ENCODE measurements at places on chromosomes 6 and 20.
A peak's percentile ranks its signal among the peaks of the same experiment; 100 is the strongest.

DNA sequence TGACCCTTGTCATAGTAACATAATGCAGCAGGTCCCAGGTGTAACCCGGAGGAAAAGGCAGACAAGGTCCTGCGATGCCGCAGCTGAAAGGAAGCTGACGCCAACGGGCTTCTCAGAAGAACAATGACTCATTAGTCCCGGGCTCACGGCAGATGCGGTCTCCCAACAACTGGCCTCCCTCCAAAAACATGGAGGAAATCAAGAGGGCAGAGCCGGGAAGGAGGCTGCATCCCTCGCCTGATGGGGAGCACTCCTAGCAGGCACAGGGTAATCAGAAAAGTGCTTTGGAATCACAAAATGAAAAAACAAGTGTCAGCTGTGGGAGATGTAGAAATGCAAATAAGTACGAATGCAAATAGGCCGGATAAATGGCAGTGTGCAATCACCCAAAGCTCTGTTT is 165.2 kb upstream of the AGPAT4 start:
- DNase-seq: peak; percentile 68

DNA sequence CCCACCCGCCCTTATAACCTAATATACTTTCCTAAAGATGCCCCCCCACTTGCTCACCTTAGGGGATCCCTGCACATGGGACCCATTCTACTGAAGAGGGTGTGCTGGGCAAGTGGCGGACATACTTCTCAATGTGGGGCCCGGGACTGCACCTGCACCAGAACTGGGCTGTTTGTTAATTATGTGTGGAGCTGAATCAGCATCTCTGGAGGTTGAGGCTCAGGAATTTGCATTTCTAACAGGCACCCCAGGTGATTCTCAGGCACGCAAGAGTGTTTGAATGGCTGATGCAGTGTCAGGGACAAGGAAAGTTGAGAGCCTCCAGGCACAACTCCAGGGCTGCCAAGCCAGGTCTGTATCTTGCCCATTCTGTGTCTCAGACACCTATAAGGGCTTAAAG is 8.9 kb upstream of the PTPRT start:
- no peak for DNase-seq

DNA sequence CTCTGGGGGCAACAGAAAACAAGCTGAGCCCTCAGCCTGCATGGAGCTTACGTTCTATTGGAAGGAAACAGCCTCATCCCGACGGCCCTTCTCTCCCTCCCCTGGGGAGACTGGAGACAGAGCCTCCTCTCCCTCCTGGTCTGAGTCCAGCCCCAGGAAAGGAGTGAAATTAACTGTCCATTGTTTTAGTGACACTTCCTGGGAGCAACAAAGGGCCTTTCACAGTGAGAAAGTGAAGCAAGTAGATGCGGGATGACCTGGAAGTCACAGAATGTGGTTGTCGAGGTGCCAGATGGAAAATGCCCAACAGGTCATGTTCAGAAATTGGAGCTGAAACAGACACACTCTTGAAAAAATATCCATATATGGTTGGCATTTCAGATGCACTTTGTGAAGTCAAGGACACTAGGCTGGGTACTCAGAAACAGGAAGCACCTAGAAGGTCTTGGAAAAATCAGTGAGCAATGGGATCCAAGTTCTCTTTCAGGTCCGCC is 77.8 kb downstream of the TFAP2C start:
- DNase-seq: no peak

- no peak for DNase-seq
These were observed 53.6 kb upstream of the BHLHE23 start for GRCh38 chr20:63060057-63060991.

Measured in caudate nucleus (tissue), 63 donors.